ENCODE measurements at places on chromosomes 6 and 20.

GRCh38 chr6:3109761-3110160 is 8.8 kb upstream of the BPHL start:
- no peak for DNase-seq

- no peak for DNase-seq
Observed at GRCh38 chr6:113995634-113996033, 24.7 kb upstream of the HDAC2 start.

DNA sequence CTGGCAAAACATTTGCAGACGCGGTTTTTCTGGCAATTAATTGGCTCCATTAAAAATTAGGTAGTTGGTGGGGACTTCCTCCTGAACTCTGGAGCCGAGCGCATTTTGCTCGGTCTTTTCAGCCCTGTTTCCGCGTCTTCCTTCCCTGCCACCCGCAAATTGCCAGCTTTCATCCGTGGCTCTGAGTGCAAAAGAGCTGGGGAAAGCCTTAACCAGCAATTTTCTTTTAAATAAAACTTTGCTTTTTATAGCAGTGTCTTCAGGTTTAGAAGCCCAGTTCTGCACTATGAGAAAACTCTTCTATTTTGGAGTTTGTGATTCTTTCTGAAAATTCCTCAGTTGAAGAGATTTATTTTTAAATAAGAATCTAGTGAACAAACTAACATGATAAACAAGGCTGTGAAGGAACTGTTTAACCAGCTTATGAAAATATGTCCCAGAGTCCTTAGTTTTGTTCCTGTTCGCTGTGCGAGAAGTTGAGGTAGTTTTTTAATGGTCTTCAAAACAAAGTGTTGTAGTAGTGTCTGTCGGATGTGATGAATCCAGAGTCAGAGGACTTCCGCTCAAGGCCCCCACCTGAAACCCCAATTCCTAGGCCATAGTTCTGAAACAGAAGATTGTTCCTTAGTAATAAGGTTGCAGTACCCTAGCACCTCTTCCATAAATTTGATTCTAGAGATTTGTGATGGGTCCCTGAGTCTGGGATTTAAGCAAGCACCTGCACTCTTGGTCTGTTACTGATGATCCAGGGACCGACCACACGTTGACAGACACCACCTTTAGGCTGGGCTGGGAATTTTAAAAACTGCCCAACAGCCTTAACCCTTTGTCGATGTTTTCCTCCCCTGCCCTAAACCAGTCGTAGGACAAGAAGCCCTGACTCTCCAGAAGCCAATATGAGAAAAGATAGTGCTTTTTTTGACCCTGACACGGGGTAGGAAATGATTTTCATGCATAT is 950 bp downstream of the KCTD20 start:
- no peak for DNase-seq

DNA sequence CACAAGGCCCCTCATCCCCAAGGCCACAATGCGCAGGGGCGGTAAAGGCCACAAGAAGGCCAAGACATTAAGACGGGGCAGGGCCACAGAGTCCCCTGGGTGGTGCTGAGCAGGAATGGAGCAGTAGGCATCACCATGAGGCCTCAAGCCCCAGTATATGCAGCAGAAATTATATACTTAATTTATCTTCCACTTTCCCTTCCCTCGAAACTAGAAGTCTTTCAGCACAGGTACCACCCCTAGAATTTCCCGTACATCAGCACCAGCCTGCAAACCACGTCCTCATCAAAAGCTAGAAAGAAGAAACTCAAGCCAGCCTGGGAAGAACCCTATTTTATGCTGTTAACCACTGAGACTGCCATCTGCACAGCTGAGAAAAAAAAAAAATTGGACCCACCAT is 89.4 kb downstream of the PLG start:
- no peak for DNase-seq

DNA sequence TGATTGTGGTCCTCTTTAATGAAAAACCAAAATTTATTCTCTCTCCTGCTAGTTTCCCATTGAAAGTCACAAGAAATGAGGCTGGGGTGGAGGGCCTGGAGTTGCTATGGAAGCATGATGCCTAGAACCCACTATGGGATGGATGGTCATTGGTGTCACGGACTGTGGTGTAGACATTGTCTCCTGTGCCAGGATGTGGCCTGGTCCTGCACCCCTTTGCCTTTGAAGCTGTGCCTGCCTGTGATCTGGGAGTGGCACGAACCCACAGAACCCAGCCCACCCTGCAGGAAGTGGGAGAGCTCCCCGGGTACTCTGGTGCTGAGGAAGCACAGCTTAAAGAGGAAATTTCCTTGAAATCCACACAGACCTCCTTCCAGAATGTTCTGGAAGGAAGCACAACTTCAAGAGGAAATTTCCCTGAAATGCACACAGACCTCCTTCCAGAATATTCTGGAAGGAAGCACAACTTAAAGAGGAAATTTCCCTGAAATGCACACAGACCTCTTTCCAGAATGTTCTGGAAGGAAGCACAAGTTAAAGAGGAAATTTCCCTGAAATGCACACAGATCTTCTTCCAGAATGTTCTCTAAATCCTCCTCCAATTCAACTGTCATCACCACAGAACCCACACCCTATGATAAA is 105.6 kb downstream of the CDH26 start:
- no peak for DNase-seq

DNA sequence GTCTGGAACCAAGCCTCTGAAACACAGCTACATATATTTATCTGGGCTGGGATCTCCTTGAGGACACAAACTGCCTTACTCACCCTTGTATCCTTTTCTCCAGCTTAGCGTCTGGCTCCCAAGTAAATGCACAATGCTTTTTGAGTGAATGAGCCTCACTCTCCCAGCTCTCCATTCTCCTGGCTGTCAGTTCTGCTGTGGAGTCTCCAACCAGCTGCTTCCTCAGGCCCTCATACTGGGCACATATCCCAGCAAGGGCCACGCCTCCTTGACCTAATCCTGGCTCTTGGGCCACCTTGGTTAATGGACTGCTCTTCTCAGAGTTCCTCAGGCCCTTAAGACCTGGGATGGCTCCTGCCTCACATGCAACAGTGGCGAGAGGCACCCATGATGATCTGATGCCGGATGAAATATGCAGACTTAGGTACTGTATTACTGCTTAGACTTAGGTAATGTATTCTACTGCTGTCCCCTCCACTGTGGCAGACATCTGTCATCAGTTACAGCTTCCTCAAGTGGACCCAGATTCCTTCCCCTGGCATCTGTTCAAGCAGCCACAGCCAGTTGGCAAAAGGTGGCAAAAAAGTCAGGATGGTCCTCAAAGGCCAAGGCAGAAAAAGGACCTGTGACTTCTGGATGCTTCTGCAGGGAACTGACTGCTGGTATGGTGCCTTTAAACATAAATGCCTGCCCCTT is 16.5 kb downstream of the SNHG17 start:
- DNase-seq: no peak

- no peak for DNase-seq
Observed at GRCh38 chr6:43768983-43769525, 957 bp upstream of the VEGFA start.

DNA sequence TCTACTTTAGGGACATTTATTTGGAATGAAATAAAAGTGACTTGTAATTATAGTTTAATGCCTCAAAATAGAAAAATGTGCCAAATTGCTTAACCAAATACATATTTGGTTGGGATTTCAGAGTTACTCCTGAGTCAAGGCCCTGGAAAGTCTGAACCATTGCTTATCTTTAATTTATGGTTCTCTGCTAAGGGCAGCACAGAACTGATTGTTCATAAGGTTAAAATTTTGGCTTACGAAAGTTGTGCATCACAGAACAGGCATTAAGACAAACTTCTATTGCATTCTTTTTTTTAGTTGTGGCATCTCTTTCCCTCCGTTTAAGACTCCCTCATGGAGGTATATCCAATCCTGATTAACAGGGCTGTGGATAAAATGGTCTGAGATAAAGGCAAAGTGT is 92.2 kb upstream of the TENT5A start:
- DNase-seq: no peak

- no peak for DNase-seq
Observed at GRCh38 chr6:20751293-20751935, 217.2 kb downstream of the CDKAL1 start.

DNA sequence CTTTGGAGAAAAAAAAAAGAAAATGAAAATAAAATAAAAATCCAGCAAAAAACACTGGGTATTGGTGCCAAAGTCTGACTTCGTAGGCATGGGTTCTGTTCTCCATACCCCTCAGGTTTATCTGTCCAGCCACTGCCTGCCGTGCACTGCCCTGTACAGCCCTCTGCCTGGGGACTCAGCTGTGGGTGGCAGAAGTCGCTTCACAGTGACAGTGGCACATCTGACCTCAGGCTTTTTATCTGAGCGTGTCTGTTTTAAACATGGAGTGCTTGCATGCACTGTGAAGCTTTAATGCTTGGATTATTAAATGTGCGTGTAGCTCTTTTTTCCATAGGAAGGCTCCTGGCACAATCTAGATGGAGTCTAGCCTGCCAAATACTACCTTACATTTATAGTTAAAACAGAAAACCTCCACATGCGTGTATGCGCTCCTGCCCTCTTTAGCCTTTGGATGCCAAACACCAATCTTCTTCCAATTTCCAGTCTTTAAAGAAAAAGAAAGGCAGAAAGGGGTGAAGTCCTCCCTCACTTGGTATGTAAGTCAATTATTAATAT is 375.5 kb downstream of the UTRN start:
- no peak for DNase-seq

- DNase-seq: no peak
Observed at GRCh38 chr6:9699888-9700287, 715.0 kb downstream of the TFAP2A start.

DNA sequence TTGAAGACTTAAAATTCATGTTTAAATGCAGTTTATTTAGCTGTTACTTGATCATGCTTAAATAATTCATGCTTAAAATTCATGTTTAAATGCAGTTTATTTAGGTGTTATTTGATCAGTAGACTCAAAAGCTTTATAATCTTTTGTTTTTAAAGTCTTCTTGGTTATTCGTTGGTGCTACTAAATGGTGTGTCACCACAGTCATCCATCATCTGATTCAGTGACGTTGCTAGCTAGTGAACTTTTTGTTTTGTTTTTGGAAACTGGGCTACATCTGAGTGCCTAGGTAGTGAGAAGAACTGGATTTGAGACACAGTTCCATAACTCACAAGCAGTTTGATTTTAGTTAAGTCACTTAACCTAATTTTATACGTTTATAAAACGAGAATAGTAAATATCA is 20.9 kb downstream of the SCAF8 start:
- DNase-seq: no peak

DNA sequence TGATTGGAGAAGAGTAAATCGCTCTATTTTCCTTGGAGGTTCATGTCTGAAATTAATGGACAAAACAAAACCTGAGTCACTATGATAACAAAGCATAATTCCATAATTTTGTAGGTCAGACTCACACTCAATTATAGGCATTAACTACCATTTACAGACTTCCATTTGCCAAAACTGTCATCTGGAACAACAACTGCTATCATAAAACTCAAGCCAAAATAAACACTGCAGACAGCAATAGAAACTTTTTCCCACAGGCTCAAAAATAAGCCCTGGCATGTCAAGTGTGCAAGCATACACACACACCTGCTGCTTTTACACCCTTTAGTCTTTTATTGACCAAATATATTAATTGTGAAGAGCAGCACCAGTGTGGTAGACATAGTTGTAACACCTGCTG is 7.1 kb downstream of the MRPS10 start:
- DNase-seq: no peak

- DNase-seq: no peak
Observed at GRCh38 chr6:7073821-7074525, 33.8 kb upstream of the RREB1 start.

DNA sequence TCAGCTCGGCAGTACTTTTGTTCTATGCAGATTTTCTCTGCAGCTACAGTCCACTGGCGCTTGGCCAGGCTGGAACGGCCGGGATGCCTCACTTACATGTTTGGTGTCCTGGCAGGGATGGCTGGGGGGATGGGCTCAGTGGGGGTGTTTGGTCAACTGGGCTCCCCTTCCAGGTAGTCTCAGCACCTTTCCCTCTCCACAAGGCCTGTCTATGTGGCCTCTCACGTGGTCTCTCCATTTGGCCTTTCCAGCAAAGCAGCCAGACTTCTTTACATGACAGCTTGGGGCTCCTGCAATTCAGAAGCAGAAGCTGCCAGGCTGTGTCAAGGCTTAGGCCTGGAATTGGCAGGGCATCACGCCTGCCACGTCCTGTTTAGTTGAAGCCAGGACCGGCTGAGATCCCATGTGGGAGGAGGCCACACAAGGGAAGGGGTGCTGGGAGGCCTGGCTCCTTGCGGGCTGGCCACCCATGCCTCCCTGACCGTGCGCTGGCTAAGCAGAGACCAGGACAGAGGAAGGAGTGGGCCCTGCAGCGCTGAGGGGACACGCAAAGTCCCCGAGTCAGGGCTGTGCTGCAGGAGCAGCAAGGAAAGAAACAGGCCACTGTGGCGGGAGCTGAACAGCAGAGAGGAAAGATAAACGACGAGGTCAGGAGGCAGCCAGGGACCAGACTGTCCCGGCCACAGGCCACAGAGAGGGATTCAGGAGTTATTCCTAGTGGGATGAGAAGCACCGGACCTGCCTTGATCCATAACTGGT is 38.9 kb downstream of the MGME1 start:
- DNase-seq: no peak

DNA sequence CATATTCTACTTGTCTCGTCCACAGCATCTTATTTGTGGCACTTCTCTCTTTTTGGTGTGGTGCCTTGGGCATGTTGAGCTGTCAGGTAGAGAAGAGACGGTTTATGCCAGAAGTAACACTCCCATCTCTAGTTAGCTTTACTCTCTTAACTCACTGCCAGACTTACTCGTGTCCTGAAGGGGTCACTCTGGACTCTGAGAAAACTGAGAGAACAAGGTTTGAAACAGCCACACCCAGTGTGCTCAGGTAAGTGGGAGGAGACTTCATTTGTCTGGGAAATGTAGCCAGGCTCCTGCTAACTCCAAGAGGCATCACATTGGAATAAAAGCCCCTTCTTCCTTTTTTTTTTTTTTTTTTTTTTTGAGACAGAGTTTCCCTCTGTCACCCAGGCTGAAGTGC is 360.8 kb downstream of the QKI start:
- DNase-seq: no peak
